CD8-positive, alpha-beta memory T cell (primary cell): ENCODE measurements at places on chromosomes 6 and 20. TPM values are rescaled to one million over a fixed set of nuclear protein-coding genes. Genes with fewer than 3 reads are reported as not detected.

GRCh38 chr6:142918339-142919042, 26.5 kb downstream of the HIVEP2 start:
- DNase-seq, result no peak

Gene EPPIN
- total RNA-seq, result not detected

Gene MRPL14
- 48.7 TPM for total RNA-seq

DNA sequence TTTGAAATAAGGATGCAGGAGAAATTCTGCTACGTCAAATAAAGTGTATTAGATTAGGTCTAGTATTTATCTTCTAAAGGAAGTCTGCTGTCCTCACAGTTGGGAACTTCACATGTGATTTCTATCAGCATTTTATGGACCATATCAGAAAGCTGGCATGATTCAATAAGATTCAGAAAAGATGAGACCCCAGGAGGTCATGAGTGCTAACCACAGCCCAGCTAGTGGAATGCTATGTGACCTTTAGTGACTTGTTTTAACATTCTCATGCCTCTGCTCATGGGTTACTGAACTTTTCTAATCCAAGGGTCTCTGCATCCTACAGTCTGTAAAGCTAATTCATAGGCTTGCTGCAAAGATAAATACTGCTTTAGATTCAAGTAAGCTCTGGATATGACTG, 150.1 kb downstream of the GMPR start:
- DNase-seq, result no peak

- no peak for DNase-seq
Observed at GRCh38 chr6:2063547-2063946, 181.9 kb downstream of the GMDS start.

DNA sequence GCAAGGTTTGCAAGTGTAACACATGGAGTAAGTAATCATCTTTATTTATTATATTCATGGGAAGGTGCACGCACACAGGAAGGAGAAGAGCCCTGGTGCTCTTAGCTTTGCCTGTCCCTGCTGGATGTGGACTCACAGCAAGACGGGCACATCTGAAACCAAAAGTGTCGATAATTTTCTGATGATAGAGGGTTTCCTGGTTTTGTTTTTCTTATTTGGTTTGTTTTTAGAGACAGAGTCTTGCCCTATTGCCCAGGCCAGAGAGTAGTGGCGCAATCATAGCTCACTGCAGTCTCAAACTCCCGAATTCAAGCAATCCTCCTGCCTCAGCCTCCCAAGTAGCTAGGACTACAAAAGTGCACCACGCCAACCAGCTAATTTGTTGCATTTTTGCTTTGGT, 7.8 kb upstream of the KHDC1L start:
- no peak for DNase-seq

DNA sequence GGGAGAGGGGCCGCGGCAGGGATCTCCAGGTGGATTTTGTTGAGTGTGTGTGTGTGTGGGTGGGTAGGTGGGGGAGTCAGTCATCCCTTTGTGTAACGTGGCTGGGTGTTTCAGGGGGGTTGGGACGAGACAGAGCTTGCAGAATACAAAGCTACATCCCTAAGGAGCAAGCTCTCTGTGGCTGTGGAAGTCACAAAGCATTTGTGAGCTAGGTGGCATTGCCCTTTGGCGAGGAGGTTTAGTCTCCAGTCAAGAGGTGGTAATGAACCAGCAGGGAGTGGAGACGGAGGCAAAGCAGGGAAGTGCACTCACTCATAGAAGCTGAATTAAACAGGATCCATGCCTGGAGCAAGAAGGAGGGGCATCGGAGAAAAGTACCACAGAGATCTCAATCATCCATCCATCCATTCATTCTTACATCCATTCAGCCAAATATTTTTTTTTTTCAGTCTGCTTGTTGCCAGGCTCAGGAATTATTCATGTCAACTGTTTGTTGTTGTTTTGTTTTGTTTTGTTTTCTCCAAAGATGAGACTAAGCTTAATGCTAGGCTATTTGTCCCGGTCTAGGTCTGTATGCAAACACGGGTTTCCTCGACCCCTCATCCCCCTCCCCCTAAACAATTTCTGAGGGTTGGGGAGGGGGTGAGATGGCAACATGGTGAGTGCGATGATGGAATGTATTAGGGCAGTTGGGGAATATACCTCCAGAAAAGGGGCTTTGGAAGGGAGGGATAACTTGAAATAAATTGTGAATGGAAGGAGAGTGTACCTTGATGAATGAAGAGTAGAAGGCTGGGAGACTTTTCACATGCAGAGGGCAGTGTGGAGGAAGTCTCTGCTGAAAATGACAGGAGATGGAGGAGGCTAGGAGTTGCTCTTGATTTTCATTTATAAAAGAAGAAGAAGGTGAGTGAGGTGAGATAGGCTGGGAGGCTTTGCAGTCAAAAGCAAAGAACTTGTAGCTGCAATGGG, 1.0 kb downstream of the HCRTR2 start:
- DNase-seq, result no peak
